Left hindlimb (tissue), 1 donor: ENCODE measurements at places on chromosomes 7 and 10.

DNA sequence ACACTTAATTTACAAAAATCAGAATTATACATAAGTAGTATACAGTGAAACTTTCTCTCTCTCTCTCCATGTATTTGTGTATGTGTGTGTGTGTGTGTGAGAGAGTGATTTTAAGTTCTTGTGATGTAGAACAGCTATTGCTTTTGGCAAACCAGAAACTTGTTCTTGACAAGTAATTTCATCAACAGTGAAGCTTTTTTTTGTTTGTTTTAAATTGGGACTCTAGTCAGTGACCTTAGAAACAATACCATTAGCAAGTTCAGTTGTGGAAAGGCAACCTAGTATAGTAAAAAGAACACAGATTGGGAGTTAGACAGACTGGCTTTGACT lies 319.1 kb downstream of the PTEN start:
- no peak for DNase-seq

DNA sequence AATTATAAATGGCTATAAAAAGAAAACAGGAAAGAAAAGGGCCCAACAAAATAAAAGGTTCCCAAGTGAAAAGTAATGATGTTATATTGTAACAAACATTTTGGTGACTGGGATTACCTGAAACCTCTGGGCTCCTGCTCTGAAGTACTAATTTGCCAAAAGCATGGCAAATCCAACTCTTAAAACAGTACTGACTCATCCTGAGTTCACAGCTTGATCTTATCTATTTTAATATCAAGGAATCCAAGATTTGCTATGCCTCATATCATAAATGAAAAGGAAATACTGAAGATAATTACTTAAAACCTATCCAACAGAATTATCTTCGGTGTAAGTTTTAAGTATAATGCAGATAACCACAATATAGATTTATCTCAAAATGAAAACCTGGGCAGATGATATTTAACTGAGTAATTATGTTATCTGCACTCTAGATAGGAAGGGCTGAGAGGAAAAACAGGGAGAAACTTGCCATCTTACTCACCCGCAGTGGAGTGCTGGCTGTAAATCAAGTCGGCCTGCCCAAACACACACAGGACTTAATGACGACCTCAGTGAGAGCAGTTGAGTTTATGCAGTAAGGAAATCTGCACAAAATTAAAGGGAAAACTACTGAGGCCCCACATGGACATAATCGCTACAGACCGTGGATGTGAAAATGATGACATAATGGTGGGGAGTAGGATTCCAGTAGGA lies 48.4 kb downstream of the MPP7 start:
- peak; percentile 42 for DNase-seq

DNA sequence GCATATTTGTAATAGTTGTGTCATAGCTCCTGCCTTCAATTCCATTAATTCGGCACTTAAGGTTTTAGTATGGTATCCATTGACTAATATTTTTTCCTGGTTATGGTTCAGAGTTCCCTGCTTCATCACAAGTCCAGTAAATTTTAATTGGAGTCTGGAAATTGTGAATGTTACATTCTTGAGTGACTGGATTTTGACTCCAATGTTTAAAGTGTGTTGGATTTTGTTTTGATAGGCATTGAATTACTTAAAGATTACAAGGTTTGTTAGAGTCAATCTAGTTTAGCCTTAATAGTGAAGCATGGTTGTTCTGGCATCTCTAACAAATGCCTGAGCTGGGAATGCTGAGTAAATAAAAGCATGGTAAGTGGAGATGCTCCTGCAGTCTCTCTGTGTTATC lies 326.6 kb upstream of the IGFBP3 start:
- no peak for DNase-seq

- peak; percentile 32 for DNase-seq
Observed at GRCh38 chr10:10605551-10606081, 412.1 kb upstream of the CELF2 start.

GRCh38 chr7:70598976-70599375 lies 533.0 kb upstream of the GALNT17 start:
- DNase-seq: no peak

DNA sequence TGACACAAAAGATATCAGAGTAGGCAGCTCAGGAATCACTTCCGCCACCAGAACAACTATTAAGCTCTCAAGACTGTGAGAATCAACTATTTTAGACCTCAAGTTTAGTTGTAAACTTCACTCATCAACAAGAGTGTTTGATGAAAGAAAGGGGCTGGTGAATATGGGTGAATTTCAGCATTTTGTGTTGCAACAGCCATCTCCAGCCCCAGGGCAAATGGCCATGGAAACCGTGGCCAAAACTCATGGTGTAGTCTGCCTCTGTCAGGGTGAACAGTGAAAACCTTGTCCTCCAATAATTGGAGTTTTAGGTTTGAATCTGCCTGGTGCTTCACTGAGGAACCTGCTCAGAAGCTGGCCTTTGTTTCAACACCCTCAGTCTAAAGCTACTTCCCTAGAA lies 60.0 kb downstream of the POLR1F start:
- DNase-seq: no peak

- no peak for DNase-seq
Observed at GRCh38 chr7:127776776-127777386, 124.9 kb downstream of the SND1 start.

GRCh38 chr10:111081595-111081994 lies 4.8 kb downstream of the ADRA2A start:
- no peak for DNase-seq

DNA sequence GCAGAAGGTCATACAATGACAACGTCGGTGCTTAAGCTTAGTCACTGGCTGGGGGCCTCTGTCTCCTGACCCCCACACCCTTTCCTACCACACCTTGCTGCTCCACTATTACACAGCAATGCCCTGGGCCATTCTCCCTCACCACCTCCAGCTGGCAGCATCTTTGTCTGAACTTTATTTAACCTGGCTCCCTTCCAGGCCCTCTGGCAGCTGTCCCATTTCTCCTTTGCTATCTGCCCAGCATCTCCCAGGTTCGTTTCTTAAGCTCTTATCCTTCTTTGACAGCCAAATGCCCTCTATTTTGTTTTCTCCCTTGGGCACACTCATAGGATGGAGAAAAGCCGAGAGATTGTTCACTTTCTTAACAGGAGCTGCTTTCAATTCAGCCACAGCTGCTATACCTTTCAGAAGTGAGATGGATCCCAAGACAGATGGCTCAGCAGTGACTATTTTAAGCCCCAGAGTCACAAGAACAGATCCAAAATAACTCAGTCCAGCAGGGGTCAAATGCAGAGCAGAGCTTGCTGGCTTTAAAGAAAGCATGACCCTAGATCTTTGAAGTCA lies 1277.1 kb upstream of the AUTS2 start:
- DNase-seq: peak; percentile 47

- DNase-seq: no peak
Observed at GRCh38 chr10:132677096-132677472, 108.9 kb downstream of the NKX6-2 start.

DNA sequence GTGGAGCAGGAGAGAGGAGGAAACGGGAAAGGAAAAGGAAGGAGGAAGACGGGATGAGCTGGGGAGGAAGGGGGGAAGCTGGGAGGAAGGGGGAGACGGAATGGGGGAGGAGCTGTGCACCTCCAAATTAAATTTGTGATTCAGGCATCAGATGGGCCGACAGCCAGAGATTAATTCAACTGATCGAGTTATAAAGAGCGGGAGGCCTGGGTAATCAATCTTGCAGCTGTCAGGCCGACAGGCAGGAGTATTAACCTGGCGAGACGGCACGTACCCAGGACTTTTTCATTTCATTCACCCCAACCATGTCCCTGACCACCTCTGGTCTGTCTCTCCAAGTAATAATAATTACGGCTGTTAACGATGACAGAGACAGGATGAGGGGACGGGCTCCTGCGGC lies 26.2 kb downstream of the KAZALD1 start:
- no peak for DNase-seq

DNA sequence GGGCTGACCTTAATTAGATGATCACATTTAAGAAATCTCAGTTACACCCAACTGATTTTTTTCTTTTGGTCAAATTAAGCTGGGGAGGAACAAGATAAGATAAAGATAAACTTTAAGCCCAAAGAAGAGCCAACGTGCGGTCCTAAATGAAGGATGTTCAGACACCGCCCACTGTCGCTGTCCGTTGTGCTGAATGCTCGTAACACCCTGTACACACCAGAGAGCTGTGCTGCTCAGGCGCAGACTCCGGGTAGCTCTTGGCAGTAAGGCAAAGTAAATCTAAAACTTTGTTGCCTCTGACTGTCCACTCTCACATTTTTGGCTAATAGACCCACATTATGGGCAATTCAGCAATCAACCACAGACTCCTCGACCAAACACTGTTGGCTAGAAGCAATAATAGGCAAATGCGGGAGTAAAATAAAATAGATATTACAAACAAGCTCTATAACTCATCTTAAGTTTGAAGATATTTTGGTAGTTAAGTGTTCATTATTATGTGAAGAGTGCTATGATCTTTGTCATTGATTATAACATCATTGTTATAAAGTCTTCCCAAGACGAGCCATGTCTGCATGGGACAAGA lies 57.1 kb downstream of the PLPP4 start:
- DNase-seq: peak; percentile 40

DNA sequence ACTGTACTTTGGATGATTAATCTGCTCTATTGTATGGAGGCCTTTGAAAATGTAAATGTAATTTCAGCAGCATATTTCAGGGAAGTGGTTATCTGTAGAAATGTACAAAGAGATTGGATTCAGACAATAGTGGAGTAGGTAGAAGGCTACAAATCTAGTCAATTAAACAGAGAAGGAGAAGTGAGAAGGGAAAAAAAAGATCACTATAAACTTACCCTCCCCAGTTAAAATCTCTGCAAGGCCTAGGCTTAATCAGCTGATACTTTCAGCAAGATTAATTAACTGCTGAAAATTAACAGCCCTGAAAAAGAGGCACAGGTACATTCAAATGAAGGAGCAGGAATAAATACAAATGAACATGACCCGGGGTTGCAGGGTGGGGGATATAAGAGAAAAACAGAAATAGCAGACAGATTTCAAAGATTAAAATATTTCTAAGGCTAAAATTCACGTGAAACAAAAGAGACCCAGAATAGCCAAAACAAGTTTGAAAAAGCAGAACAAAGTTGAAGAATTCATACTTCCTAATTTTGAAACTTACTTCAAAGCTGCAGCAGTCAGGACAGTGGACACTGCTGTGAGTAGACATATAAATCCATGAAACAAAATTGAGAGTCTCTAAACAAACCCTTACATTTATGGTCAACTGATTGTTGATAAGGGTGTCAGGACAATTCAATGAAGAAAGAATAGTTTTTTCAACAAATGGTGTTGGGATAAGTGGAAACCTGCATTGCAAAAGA lies 96.0 kb downstream of the NRCAM start:
- no peak for DNase-seq

- DNase-seq: no peak
Observed at GRCh38 chr7:135079068-135079467, 68.8 kb upstream of the TMEM140 start.

- DNase-seq: peak; percentile 77
Observed at GRCh38 chr10:128897401-128898129, 569.5 kb upstream of the MGMT start.
